Endothelial cell of umbilical vein (primary cell): ENCODE measurements at places on chromosomes 5 and 9. TPM values are rescaled to one million over a fixed set of nuclear protein-coding genes. Genes with fewer than 3 reads are reported as not detected.

CDX1 gene
- total RNA-seq = not detected in 2 replicates

CDH10 gene
- total RNA-seq = not detected in 2 replicates

TAF9 gene
- total RNA-seq = 67.6 and 67.8 TPM in 2 replicates

MARCHF3 gene
- 31.7 and 31.9 TPM in 2 replicates for total RNA-seq

PNPLA7 gene
- 1.9 TPM in 2 replicates for total RNA-seq

ZNG1A gene
- total RNA-seq = 39.8 and 41.9 TPM in 2 replicates

IFNA13 gene
- total RNA-seq = not detected in 2 replicates

CAMK2A gene
- not detected in 2 replicates for total RNA-seq

MAP1B gene
- 262 and 263 TPM in 2 replicates for total RNA-seq

RETREG1 gene
- 0.46 TPM in 1 of 2 replicates, not detected in the other for total RNA-seq

PCDHGA11 gene
- total RNA-seq = 10.3 and 11.5 TPM in 2 replicates

NKD2 gene
- not detected in 2 replicates for total RNA-seq

YTHDC2 gene
- total RNA-seq = 33.2 and 40.7 TPM in 2 replicates

TMEM252 gene
- not detected in 2 replicates for total RNA-seq

PSMB7 gene
- 227 and 241 TPM in 2 replicates for total RNA-seq

FBXL7 gene
- total RNA-seq = 28.6 and 32.2 TPM in 2 replicates

DNM1 gene
- 2.9 and 7.9 TPM in 2 replicates for total RNA-seq

ADAMTS13 gene
- 1.4 and 2.5 TPM in 2 replicates for total RNA-seq
